IPS-NIHi11 (cell line): ENCODE measurements at places on chromosomes 2 and 18.

- DNase-seq = peak; percentile 80
Observed at GRCh38 chr2:197168705-197169104, 141.9 kb downstream of the ANKRD44 start.

DNA sequence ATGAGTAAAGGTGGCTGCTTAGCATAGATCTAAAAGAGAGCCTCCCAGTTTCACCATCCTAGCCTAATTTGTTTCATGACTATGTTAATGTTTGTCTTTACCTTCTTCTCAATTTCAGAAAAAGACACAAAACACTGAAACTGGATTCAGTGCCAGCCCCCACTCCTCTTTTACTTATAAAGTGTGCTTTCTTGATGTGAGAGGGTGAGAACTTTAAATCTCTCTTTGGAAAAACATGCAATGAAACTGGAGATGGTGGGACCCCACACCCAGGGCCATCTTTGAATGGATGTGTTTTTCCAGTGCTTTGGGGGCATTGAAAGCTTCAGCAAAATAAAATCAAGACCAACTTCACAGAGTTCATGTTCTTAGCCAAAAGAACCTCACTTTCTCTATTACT lies 185.9 kb downstream of the CYRIA start:
- no peak for DNase-seq

DNA sequence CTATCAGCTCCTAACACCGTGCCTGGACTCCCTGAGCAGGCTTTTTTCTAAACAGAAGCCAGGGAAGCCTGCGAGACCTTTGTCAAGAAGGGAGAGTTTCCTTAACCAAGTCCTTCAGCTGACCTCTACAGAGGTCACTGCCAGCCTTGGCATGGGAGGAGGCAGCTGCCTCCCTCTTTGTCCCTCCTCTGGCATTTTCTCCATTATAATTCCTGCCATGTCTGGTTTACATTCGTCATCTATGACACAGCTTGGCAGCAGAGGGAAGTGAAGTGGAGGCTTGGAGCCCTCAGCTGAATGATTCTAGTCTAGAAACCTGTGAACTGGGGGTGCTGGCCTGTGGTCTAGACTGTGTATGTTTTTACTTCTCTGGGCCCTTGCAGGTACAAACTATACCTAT lies 22.5 kb downstream of the LIPG start:
- no peak for DNase-seq

DNA sequence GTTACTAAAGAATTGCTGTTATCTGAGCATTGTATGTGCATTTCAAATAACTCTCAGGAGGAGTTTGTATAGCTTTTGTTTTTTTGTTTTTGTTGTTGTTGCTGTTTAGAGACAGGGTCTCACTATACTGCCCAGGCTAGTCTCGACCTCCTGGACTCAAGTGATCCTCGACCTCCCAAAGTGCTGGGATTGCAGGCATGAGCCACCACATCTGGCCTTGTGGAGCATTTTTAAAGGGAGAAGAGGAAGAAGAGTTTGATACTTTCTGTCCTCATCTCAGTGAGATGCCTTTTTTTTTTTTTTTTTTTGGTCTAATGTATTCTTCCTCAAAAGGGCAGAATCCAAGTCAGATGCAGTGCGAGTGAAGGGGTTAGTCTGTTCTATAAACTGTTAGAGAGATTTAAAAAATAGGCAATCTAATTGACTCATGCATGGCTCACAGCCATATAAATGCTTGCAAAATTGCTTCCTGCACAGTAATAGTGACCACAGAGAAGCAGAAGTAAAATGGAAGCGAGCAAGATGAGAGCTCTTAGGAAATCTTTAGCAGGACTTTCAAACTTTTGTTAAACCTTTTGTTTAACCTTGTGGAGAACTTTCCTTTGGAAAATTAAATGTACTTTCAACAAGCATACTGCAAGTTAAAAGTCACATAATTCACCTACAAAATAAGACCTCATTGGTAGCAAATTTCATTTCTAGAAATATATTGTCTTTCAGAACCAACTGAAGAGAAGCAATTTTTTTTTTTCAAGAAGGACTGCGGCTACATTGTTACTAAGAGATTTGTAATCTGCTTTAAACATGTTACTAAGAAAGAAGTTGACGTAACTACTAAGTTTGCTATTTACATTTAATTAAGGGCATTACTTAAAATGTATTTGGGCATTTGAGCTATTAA lies 52.3 kb upstream of the ROCK1 start:
- no peak for DNase-seq
